Calu3 (cell line): ENCODE measurements at places on chromosomes 7 and 10. TPM values are rescaled to one million over a fixed set of nuclear protein-coding genes. Genes with fewer than 3 reads are reported as not detected.
A peak's percentile ranks its signal among the peaks of the same experiment; 100 is the strongest.

PNLIPRP2 gene
- total RNA-seq: not detected in 2 replicates

MARCHF5 gene
- total RNA-seq: 27.1 and 28.1 TPM in 2 replicates

SEC23IP gene
- 42.1 and 51.7 TPM in 2 replicates for total RNA-seq

TRIM56 gene
- total RNA-seq: 44.5 and 62.6 TPM in 2 replicates

GRM3 gene
- total RNA-seq: not detected in 2 replicates

SHH gene
- 0.66 and 1.1 TPM in 2 replicates for total RNA-seq

CLDN4 gene
- 283 and 325 TPM in 2 replicates for total RNA-seq

HOXA2 gene
- 1.9 and 3.2 TPM in 2 replicates for total RNA-seq

ANXA8L1 gene
- 0.56 and 0.57 TPM in 2 replicates for total RNA-seq

GRCh38 chr10:78859266-78859665, 209.5 kb upstream of the ZMIZ1 start:
- peaks cover 12% of the 10 kb centered on the region for H3K4me1 ChIP-seq
- H3K27me3 ChIP-seq: no peaks in the 10 kb centered on the region
- H3K27ac ChIP-seq: no peak overlapping the region
- DNase-seq: no peak
- no peaks in the 10 kb centered on the region for H3K36me3 ChIP-seq

DNA sequence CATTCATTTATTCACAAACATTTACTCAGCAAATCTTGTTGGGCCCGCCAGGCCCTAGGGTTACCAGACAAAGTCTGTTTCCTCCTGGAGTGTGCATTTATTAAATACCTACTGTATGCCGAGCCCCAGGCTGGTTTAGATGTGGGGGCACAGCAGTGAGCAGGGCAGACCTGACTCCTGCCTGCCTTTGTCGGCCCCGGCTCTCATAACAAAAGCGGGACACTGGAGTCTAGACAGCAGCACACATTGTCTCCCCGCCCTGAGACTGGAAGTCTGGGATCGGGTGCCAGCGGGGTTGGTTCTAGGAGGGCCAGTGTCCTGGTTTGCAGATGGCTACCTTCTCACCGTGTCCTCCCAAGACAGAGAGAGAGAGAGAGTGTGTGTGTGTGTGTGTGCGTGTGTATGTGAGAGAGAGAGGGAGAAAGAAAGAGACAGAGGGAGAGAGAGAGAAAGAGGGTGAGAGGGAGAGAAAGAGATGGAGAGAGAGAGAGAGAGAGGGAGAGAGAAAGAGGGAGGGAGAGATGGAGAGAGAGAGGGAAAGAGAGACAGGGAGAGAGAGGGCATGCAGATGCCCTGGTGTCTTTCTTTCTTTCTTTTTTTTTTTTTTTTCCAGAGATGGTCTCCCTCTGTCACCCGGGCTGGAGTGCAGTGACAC, 25.9 kb downstream of the ELFN1 start:
- no peak overlapping the region for H3K27ac ChIP-seq
- H3K27me3 ChIP-seq: peaks cover 98% of the 10 kb centered on the region
- DNase-seq: peak; percentile 0
- H3K4me3 ChIP-seq: no peak overlapping the region
- H3K4me1 ChIP-seq: no peaks in the 10 kb centered on the region

DNA sequence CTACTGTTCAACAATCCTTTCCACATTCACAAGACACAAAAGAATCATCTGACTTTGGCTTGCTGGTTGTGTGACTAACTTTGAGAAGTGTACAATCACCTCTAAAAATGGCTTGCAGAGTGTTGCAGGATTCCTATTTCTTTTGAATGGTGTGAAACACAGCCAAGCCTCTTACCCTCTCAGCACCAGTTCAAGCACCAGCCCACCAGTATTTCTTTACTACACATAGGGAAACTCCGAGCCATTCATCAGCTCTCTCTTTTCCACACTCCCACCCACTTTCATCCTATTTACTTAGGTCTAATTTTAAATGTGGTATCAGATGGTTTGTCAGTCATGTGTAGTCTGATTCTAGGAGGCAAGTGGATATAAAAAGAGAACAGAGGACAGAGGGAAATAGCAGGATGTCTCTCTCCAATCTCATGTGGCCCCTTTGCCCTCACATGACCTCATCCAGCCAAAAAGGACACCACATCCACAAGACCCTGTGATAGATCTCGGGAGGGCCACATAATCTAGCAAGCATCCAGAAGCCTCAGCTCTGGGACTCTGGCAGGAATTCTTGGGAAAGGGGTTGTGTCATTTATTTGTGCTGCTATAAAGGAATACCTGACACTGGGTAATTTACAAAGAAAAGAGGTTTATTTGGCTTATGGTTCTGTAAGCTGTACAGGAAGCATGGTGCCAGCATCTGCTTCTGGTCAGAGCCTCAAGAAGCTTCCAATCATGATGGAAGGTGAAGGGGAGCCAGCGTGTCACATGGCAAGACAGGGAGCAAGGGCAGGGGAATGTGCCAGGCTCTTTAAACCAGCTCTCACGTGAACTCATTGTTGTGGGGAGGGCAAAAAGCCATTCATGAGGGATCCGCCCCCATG, 66.8 kb upstream of the NEBL start:
- no peaks in the 10 kb centered on the region for H3K4me1 ChIP-seq
- H3K27me3 ChIP-seq: no peaks in the 10 kb centered on the region
- H3K27ac ChIP-seq: no peak overlapping the region

DNA sequence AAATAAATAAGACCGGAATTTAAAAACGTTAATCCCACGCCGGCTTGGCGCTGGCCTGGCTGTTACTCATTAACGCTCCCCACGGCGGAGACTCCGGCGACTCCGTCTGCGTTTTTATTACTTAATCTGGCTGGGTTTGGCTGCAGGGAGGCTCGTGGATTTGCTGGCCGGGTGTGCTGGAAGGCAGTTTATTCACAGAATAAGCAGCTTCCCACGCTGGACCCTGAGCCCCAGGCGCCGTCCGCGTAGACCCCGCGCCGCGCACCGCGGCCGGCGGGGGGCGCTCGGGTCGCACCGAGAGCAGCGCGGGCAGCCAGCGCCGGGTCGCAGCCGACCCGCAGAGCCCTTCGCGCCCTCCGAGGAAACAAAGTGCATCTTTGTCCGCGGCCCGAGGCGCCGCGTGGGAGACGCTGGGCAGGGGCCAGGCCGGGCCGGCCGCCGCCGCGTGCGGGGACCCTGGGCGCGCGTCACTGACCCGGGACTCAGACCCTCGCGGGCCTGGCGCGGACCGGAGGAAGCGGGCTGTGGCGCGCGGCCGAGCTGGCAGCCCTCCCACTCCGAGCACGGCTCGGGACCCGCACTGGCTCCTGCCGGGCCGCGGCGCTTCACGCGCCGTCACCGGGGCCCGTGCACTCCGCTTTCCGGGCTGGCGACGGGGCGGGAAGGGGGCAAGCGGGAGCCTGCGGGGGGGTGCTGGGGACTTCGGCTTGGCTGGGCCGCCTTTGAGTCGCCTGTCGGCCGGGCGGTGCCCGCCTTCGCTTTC, 587 bp upstream of the GRK5 start:
- peaks cover 26% of the 10 kb centered on the region for H3K36me3 ChIP-seq
- peaks cover 19% of the 10 kb centered on the region for H3K4me1 ChIP-seq
- peak overlapping the region; percentile 98 for H3K27ac ChIP-seq
- H3K27me3 ChIP-seq: peaks cover 8% of the 10 kb centered on the region
- DNase-seq: peak; percentile 68

- H3K4me1 ChIP-seq: no peaks in the 10 kb centered on the region
- no peaks in the 10 kb centered on the region for H3K27me3 ChIP-seq
- H3K4me3 ChIP-seq: no peak overlapping the region
- H3K27ac ChIP-seq: no peak overlapping the region
Observed at GRCh38 chr7:118496138-118496644, 271.7 kb downstream of the ANKRD7 start.

GRCh38 chr10:89327803-89328441, at the start of gene IFIT3:
Gene IFIT3 (plus strand): TSS chr10:89327997. CDS start chr10:89328074, 77 bp downstream.
- H3K36me3 ChIP-seq: peaks cover 18% of the 10 kb centered on the region
- H3K4me1 ChIP-seq: peaks cover 38% of the 10 kb centered on the region
- peak within 1 kb of the TSS; percentile 93 for H3K27ac ChIP-seq

GRCh38 chr10:12587451-12587888, 238.1 kb downstream of the CAMK1D start:
- no peak overlapping the region for H3K27ac ChIP-seq
- H3K36me3 ChIP-seq: no peaks in the 10 kb centered on the region
- no peak overlapping the region for H3K4me3 ChIP-seq
- H3K4me1 ChIP-seq: no peaks in the 10 kb centered on the region
- no peak for DNase-seq
- peaks cover 74% of the 10 kb centered on the region for H3K27me3 ChIP-seq

GRCh38 chr7:95901006-95901405, 128.7 kb downstream of the DYNC1I1 start:
- H3K4me3 ChIP-seq: no peak overlapping the region
- peaks cover 26% of the 10 kb centered on the region for H3K27me3 ChIP-seq
- no peaks in the 10 kb centered on the region for H3K36me3 ChIP-seq

DNA sequence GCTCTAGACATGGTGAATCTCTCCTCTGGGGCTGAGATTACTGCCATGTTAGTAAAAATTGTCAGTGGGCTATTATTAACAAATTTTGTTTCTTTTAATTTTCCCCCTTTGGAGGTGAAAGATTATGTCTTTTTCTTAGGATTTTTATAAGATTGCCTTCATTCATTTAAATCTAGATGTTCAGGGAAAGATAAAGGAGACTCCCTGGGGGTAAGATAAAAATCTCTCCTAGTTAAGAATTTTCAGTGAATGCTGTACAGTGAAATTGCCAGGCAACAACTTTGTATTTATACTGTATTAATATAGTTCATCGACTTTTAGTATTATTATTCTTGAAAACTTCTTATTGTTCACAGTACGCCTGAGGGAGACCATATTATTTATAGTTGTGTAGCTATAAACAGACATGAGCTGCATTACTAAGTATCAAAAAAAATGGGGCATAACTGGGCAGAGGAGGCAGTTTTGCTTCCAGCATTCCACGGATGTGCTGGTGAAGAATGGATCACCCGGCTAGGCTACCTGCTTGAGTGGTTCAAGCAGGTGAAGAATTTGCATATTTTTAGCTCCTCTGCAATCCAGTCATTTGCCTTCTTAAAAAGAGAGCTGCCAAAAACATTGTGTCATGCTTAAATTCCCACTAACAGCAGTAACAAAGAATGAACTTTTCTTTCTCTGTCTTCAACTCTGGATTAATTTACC, 552.1 kb downstream of the DNAJB9 start:
- H3K36me3 ChIP-seq: no peaks in the 10 kb centered on the region
- no peaks in the 10 kb centered on the region for H3K27me3 ChIP-seq
- DNase-seq: no peak
- H3K4me1 ChIP-seq: no peaks in the 10 kb centered on the region
- H3K27ac ChIP-seq: no peak overlapping the region

- no peak overlapping the region for H3K4me3 ChIP-seq
- no peak for DNase-seq
- H3K36me3 ChIP-seq: peaks cover 6% of the 10 kb centered on the region
- H3K4me1 ChIP-seq: no peaks in the 10 kb centered on the region
Observed at GRCh38 chr7:121595758-121596696, 199.9 kb upstream of the FAM3C start.

GRCh38 chr7:44964384-44964830, 14.4 kb downstream of the MYO1G start:
- no peak overlapping the region for H3K27ac ChIP-seq
- H3K27me3 ChIP-seq: peaks cover 19% of the 10 kb centered on the region
- no peak for DNase-seq
- no peaks in the 10 kb centered on the region for H3K4me1 ChIP-seq
- H3K36me3 ChIP-seq: no peaks in the 10 kb centered on the region

DNA sequence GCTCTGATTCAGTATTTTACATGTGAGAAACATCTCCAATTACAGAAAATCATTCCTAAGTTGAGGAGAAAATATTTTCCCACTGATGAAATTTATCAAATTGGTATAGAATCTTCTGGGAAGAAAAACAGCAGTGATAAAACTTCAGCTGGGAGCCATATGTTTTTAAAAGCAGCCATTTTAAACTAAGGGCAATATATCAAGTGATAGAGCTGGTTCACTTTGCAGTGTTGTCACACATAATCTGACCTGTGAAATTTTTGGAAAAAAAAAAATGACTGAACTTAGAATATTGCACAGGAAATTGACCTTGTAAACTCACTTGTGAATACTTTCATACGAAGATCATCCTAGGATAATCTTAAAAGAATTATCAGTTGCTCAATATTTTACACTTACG, 10.5 kb upstream of the EZH2 start:
- H3K27ac ChIP-seq: no peak overlapping the region
- DNase-seq: no peak
- peaks cover 13% of the 10 kb centered on the region for H3K27me3 ChIP-seq
- no peak overlapping the region for H3K4me3 ChIP-seq
- H3K4me1 ChIP-seq: no peaks in the 10 kb centered on the region

DNA sequence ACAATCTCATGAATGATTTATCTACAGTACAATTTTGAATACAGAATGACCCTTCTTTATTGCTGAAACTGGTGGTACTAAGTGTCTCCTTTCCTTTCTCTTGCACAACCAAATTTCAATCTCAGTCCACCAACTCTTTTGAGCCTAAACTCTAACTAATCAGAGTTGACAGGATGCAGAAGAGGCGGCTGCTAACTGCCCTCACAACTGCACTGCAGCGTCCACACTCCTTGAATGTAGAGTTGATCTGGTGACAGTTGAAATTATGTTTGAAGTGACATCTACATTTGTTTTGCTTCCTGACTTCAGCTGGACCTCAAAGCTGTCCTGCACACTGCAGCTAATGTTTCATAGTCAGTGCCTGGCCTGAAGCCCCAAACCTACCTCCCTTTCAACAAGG, 139.6 kb downstream of the ZMYND11 start:
- no peak overlapping the region for H3K27ac ChIP-seq
- H3K4me3 ChIP-seq: no peak overlapping the region
- no peaks in the 10 kb centered on the region for H3K4me1 ChIP-seq

DNA sequence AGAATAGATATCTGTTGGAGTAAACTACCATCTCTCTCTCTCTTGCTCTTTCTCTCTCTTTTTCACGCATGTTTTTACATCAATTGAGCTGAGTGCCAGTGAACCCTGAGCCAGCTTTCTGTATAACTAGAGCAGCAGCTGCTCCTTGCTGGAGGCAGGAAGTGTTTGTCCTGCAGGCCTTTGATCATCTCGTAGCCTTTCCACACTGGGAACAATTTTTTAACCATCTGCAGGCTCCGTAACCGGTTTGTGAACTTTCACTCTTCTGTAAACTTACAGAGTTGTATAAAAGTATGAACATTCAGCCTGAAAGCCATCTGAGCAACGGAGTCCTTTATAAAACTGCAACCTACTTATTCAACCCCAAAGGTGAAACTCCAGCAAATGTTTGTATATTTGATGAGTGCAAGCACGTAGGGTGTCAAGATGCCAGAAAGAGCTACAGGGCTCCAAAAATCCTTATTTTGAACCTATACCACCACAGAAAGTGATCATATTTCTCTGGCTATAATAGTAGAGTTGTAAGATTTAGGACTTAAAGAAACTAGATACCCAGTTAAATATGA, 162.8 kb upstream of the NFE2L3 start:
- H3K27me3 ChIP-seq: peaks cover 51% of the 10 kb centered on the region
- H3K4me1 ChIP-seq: no peaks in the 10 kb centered on the region
- H3K4me3 ChIP-seq: no peak overlapping the region

DNA sequence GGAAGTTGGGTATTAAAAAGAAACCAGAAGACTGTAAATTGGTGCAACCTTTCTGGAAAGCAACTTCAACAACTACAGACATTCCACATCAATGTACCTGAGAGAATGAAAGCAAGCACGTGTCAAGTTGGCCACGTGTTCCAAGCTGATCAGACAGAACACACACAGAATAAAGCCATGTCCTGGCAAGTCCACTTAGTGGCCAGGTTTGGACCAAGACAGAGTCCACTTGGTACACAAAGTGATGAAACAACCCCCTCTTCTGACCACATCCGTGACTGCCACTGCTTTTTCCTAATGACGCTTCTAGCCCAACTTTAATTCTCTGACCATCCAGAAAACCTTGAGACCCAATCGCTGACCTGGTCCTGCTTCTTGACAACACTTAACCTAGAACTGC, 109.4 kb downstream of the ABLIM1 start:
- peak overlapping the region; percentile 47 for H3K27ac ChIP-seq
- H3K36me3 ChIP-seq: peaks cover 5% of the 10 kb centered on the region
- H3K27me3 ChIP-seq: no peaks in the 10 kb centered on the region
- H3K4me1 ChIP-seq: peaks cover 35% of the 10 kb centered on the region
- peak; percentile 51 for DNase-seq
